ENCODE measurements at places on chromosomes 6 and 20. TPM values are rescaled to one million over a fixed set of nuclear protein-coding genes. Genes with fewer than 3 reads are reported as not detected.

DNA sequence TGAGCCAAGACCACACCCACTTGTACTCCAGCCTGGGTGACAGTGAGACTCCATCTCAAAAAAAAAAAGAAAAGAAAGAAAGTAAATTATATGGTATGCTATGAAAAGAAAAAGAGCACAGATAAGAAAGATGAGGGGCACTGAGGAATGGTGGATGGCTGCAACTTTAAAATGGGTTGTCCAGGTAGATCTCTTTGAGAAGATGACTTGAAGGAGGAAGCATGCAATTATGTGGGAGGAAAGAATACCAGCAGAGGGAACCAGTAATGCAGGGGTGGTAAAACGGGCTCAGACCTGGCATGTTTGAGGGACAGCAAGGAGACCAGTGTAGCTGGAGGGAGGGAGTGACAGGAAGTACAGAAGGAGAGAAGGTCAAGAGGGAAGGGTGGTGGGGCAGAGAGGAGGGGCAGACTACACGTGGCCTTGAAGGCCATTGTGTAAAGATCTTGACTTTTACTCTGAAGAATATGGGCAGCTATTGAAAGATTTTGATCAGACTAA is 22.3 kb downstream of the LINC00237 start:
- no peak for DNase-seq

DNA sequence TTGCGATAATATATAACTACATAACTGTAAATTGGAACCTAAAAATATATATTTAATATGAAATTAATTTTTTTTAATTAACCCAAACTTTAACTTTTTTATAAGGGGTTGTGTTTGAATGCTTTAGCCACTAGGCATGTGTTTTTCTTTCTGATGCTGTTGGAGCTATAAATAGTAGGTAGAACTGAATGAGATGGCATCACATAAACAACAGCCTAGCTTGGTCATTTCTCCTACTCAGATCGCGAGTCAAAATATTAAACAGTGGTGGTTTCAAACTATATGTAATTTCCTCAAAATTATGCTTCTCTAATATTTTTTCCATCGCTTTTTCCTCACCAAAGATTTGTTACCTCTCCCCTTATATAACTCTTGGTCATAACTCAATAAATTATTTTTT is 243.2 kb downstream of the ARID1B start:
- DNase-seq, result no peak

GRCh38 chr6:35911871-35912653 is 8.8 kb downstream of the SRPK1 start:
- DNase-seq, result no peak

HNF4A gene
- total RNA-seq, result 346 TPM

- DNase-seq, result no peak
Measured at GRCh38 chr6:170274713-170275560, 15.9 kb downstream of the DLL1 start.

PGC gene
- not detected for total RNA-seq

DNA sequence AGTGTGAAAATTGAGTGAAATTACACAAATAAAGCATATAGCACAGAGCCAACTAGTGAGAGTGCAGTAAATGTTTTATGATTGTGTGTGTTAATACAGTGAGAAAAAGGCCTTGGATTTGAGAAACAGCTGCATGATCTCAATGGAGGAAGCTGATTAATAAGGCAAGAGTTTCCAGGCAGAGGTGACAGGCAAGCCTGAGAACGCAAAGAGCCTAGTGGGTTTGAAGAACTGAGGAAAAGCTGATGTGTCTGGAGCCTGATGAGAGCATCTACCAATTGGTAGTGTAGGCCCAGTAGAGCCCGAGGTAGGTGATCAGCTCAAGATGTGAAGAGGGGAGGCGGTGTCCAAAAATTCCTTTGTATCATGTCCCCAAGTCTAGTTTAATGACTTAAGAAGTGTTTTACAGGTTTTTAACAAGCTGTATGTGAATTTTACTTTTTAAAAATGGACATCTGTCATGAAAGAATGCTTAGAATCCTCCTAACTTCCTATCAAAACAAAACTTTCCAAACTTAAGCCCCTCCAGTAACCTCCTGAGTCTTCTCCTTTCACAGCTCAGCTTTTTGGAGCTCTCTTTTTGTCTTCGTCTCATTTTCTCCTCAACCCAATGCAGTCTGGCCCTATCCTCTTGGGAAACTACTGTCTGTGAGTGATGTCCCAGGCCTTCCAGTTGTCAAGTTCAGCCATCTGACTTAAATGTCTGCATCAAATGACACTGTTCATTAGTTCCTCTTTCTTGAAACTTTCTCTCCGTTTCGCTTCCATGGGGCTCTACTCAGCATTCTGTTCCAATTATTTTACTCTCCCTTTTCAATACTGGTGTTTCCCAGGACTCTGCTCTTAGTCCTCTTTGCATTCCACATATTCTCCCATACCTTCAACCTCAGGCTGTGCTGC is 1.2 kb downstream of the CDC40 start:
- no peak for DNase-seq

ENPP1 gene
- 5.9 TPM for total RNA-seq

DNA sequence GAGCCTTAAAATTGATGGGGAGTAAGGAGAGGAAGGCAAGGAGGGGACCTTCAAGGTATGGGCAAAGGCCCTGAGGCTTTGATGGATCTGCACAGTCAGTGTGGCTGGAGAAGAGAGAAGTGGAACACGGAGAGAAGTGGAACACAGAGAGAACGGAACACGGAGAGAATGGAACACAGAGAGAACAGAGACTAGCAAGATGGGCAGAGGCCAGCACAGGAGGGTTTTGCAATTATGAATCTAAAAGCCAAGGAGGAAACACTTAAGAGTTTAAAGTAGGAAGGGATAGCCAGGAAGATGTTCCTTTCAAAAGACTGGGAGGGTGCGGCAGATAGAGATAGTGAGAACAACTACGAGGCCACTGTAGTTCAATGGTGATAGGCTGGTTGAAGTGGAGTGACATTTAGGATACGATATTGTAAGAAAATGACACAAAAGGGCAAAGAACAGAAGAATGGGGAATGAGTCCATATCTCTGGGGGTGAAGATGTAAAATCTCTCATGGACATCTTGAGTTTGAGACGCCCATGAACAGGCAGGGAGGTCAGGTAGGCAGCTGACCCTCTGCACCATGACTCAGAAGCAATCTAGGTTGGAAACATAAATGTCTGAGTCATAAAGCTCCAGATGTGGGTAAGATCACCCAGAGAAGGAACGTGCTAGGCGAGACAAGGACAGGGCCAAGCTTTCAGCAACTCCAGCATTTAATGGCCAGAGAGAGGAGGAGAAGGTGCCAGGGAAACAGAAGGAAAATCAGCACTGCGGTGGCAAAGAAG is 25.4 kb downstream of the ZMYND8 start:
- DNase-seq, result peak; percentile 37

GRCh38 chr6:128606611-128607010 is 86.2 kb upstream of the PTPRK start:
- no peak for DNase-seq

- DNase-seq, result no peak
Measured at GRCh38 chr6:23357185-23357766, 768.7 kb upstream of the NRSN1 start.

DNA sequence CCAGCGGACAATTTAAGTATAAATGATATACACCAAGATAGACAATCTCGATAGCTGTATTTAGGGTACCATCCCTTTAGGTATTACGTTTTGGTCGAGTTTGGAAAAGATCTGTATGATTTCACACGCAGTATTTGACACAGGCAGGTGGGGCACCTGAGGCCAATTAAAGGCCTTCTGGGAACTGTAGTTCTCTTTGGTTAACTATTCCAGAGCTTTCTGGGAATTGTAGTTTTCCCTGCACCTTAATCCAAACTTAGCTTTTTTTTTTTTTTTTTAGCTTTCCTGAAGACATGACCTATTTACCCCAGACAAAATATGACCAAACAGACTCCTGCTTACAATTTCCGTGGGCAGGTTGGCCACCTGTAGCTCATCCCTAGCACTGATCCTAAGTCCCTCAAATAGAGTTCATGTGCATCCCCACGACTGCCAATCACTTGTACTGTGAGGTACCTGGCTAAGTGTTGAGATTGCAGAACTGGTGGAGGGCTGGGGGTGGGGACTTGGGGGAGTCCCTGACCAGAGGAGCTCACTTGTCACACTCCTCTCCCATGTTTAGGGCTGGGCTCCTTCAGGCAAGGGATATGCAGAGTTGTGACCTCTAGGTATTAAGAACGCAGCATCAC is 999 bp upstream of the EHMT2 start:
- DNase-seq, result peak; percentile 63

TRAPPC3L gene
- total RNA-seq, result not detected

- no peak for DNase-seq
Measured at GRCh38 chr6:44260451-44261297, 3.3 kb upstream of the SLC35B2 start.

HEY2 gene
- 0.69 TPM for total RNA-seq

DNA sequence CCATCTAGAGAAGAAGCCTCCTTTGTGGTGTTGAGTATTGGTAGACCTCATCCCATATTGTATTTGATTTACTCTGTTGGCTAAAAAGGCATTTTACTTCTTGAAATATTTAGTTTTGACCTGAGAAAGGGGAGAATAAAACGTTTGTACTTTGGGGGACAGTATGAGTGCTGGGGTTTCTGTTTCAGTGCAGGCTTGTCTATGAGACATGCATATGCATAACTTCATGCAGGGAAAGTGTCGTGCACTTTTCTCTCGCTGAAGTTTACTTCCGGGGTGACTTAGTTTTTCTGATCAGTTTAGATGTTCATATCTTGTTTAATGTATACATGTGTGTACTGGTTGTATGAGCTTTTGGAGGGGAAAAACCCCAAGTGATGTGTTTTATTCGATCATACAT is 59.5 kb downstream of the UTRN start:
- no peak for DNase-seq

DNA sequence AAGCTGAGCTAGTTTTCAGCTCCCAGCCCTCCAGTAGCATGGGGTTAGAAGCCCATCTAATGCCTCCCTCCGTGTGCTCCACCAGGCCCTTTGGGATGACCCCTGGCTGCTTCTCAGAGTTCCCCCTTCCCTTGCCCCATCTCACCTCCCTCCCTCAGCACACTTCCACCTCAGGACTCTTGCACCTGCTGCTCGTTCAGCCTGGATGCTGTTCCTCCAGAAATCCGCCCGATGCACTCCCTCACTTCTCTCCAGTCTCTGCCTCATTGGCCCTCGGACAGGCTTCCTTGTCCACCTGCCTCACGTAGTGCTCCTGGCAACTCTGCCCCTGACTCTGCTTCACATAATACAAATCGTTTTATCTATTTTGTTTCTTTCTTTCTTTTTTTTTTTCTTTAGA is 26.8 kb downstream of the FGD2 start:
- no peak for DNase-seq

DNA sequence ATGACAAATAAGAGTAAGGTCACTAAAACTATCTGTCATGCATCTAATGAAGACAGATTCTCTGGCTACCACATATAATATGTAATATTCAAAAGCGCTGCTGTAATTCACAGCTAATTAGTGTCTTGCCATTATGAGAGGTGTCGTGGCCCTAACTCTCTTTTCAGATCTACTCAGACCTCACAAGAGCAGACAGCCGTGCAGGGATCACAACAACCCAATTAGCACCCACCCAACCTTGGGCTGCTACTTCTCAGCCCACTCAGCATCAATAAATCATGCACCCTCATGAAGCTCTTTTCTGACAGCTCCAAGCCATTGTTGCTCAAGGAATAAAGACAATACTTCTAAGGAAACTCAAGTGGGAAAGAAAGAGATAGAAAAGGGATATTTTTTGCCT is 61.5 kb downstream of the FRK start:
- no peak for DNase-seq

GRCh38 chr6:144338951-144339700 is 54.0 kb downstream of the UTRN start:
- DNase-seq, result no peak

SOX4 gene
- total RNA-seq, result 47.0 TPM

CCN6 gene
- total RNA-seq, result not detected

GRCh38 chr6:168179702-168180382 is 100.8 kb upstream of the FRMD1 start:
- DNase-seq, result peak; percentile 11

GRCh38 chr6:138996524-138996923 is 8.5 kb upstream of the REPS1 start:
- peak; percentile 40 for DNase-seq

EPB41L1 gene
- 59.2 TPM for total RNA-seq

OCSTAMP gene
- total RNA-seq, result not detected

- DNase-seq, result no peak
Measured at GRCh38 chr6:6942831-6943230, 164.9 kb upstream of the RREB1 start.

DNA sequence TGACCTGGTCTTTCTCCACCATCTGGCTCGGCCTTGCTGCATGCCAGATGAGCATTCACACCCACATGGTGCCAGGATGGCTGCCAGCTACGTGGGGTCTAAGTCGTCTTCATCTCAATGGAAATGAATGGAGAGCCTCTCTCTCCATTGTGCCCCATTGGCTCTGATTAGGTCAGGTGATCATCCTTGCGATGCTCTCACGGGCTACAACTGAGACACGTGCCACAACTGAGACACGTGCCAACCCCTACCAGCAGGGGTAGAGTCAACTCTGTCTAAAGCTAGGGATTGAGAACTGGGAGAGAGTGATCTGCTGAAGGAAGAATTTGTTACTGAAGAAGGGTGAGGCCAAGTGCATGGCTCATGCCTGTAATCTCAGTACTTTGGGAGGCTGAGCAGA is 67.3 kb upstream of the RALY start:
- DNase-seq, result no peak

DNA sequence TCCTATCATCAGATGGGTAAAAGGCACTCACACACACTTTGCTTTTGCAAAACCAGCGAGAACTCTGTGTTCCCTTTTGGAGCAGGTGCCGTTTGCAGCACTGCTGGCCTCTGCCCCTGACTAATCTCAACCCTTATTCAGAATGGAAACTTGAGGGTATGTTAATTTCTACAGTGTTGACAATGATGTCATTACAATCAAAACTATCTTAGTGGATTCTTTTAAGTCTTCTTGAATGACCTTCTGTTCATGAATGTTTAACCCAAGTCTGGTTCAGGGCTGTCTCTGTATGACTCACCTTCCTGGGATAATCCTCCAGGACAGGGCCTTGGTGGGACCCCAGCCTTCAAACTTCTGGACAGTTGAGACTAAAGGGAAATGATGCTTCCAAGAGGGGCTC is 197.9 kb downstream of the CDH4 start:
- no peak for DNase-seq

DNA sequence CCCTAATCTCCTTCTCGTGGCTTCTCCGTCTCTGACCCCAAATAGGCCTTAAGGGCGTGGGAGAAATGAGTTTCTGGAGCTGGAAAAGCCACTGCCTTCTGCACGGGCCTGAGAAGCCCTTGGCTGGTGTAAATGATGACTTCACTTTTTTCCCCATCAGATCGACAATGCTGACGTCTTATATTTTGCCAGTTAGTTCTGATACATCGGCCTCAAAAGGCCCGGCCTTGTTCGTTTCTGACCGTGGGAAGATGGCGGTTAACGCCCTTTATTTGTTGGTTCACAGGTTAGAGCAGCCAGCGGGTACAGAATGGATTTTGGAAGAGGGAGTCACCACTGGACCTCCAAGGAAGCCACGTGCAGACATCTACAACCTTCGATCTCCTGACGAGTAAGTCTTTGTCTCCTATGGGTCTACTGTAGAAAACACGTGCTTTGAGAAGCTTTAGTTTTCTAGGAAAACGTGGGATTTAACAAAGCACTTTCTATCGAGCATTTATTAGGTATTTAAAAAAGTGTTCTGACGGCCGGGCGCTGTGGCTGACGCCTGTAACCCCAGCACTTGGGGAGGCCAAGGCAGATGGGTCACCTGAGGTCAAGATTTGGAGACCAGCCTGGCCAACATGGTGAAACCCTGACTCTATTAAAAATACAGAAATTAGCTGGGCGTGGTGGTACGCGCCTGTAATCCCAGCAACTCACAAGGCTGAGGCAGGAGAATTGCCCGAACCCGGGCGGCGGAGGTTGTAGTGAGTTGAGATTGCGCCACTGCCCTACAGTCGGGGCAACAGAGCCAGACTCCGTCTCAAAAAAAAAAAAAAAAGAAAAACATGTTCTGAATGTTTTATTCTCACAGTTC is 1.2 kb upstream of the ZNFX1 start:
- DNase-seq, result peak; percentile 24
